ENCODE measurements at places on chromosomes 7 and 10. TPM values are rescaled to one million over a fixed set of nuclear protein-coding genes. Genes with fewer than 3 reads are reported as not detected.

Gene INHBA
- total RNA-seq: 0.23 TPM

Gene HTR5A
- not detected for total RNA-seq

Gene MACROH2A2
- total RNA-seq: 23.6 TPM

Gene CPA2
- 0.11 TPM for total RNA-seq

Gene CDK14
- 0.34 TPM for total RNA-seq

Gene PRPS1L1
- total RNA-seq: not detected

Gene ADK
- 32.4 TPM for total RNA-seq

Gene OR2A5
- total RNA-seq: not detected

Gene NEUROD6
- total RNA-seq: not detected

Gene LBX1
- total RNA-seq: not detected

Gene WDR86
- total RNA-seq: 0.20 TPM

Gene PGAM2
- total RNA-seq: not detected

Gene TRPV5
- total RNA-seq: not detected

Gene OR2A1
- not detected for total RNA-seq

Gene WDR37
- 8.0 TPM for total RNA-seq

Gene AKR1C2
- 3,701 TPM for total RNA-seq

Gene GNG11
- total RNA-seq: 33.0 TPM

Gene ZPBP
- not detected for total RNA-seq

Gene CYP3A4
- total RNA-seq: 0.10 TPM

Gene UPK3BL1
- total RNA-seq: 12.5 TPM

Gene ABCC2
- total RNA-seq: 103 TPM

Gene FAM221A
- 0.32 TPM for total RNA-seq

Gene RGR
- total RNA-seq: not detected

Gene TAF6
- 63.4 TPM for total RNA-seq

Gene PIK3CG
- not detected for total RNA-seq

Gene SUGCT
- total RNA-seq: 0.94 TPM

Gene TMEM254
- total RNA-seq: 21.5 TPM

Gene TUBB8
- 0.05 TPM for total RNA-seq

Gene RPS24
- total RNA-seq: 2,900 TPM

Data from A549 treated with AZD2906 at 1 μM for 4 hours (cell line).